ENCODE measurements at places on chromosomes 6 and 20.

DNA sequence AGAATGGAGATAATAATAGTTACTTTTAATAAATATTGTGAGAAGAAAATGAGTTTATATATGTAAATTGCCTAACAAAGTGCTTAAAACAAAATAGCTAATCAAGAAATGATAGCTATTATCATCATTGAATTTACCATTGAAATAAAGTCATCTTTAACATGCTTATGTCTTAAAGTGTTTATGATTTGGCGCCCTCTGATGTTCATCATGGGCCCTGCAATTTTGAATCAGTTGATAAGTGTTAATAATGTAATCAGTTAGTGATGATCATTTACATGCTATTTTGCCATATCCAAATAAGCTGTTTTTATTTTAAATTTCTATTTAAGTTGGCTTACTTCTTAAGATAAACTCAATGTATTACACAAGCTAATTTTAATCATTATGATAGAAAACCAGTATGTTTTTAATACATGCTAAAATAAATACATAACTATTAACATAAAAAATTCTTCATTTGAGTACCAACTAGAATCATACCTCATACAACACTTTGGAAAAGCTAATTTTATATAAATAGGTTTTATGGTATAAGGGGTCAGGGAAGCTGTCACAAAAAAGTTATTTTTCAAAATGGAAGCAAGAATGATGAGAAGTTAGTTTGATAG, 39.2 kb upstream of the TPD52L1 start:
- DNase-seq: no peak

DNA sequence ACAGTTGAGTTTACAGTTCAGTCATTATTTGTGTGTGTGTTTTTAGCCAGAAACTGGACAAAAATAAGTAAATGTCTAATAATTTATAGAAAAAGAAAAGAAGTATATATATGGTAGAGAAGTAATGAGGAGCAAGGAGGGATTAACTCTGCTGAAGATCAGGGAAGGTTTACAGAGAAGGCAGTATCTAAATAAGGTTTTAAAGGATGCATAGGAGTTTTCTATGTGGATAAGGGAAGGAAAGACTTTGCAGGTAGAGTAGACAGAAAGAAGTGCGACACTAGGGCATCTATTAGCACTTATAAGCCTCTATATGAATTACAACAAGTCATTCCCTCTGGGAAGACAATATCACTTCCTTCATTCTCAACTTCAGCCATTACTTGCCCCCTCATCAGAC, 34.3 kb downstream of the ISM1 start:
- DNase-seq: no peak

GRCh38 chr6:44960898-44961297, 367.2 kb upstream of the RUNX2 start:
- no peak for DNase-seq

DNA sequence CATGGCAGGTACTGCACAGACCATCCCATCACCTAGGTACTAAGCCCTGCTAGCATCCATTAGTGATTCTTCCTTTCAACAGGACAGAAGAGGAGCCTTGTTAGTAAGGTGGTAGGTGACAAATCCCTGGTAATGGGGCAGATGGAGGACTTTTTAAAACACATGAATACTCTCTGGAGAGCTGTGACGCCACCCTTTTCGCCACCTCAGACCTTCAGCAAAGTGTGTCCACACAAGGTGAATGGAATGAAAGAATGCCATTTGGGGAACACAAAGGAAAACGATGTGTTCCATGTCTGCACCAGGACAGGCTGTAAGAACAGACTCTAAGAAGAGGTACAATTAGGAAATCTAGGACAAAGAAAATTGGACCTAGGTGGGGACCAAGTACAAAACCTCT, 110.5 kb upstream of the CARMIL1 start:
- DNase-seq: no peak

DNA sequence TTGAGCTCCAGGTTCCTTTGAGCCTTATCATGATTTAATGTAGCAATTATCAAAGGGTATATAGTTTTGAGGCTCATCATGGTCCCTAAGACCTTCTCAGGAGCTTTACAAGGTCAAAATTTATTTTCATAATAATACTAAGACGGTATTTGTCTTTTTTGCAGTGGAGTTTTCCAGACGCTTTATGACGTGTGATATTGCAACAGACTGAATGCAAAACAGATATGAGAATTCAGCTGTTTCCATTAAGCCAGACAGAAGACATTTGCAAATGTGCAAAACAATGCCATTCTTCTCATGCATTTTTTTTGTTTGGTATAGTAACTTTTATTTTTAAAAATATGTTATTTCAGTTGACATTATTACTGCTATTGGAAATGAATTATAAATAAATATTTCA, 24.7 kb upstream of the CNKSR3 start:
- DNase-seq: no peak

- DNase-seq: no peak
These were observed 517.5 kb downstream of the PREX1 start for GRCh38 chr20:48310305-48310704.

GRCh38 chr6:129280749-129281148, 397.8 kb downstream of the LAMA2 start:
- peak; percentile 1 for DNase-seq

DNA sequence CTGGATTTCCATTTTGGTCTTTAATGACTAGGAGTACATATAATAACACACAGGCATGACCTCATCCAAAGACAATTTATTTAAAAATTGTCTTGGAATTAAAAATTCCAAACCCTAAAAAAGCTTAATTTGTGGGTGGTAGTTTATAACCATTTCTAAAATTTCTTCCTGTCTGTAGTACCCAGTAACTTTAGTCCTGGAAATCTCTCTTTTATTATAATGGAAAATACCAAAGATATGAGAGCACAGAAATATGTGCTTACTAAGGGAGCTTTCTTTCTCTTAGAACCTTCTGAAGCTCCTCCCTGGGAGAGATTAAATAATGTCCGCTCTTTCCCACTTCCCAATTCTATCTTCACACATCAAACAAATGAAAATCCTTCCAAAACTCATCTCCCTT, 70.5 kb upstream of the PRL start:
- DNase-seq: no peak

Data from naive thymus-derived CD8-positive, alpha-beta T cell (primary cell).